Activated naive CD8-positive, alpha-beta T cell treated with anti-CD3 and anti-CD28 coated beads for 36 hours (primary cell): ENCODE measurements at places on chromosomes 1 and 21. TPM values are rescaled to one million over a fixed set of nuclear protein-coding genes. Genes with fewer than 3 reads are reported as not detected.

DNA sequence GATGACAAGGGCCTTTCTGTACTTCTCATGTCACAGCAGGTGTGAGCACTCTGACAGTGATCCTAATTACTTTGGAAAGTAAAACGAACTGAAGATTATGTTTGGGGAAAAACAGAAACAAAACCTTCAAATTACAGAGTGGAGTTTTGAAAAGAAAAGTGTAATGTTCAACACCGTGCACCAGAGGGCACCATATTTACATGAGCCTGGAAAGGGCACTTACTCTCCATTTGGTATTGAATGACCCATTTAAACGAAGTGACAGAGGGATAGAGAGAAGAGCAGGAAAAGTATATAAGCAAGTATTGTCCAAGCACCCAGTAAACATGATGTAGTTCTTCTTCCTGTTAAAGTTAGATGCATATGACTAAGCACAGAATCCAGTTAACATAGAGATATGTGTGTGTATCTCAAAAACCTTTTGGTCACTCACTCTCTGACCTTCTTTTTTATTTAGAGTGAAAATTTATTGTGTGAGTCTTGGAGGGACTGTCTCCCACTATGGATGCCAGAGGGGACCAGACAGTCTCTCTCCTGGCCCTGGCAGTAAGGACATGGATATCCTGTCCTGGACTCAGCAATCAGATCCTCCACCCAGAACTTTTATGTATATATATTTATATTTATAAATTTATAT is 3.8 kb upstream of the RGSL1 start:
- peak; percentile 11 for DNase-seq

- no peak for DNase-seq
These were observed 46.7 kb upstream of the RABGAP1L start for GRCh38 chr1:174112489-174113162.

- no peak for DNase-seq
These were observed 46.7 kb upstream of the DMRTB1 start for GRCh38 chr1:53412285-53413174.

DNA sequence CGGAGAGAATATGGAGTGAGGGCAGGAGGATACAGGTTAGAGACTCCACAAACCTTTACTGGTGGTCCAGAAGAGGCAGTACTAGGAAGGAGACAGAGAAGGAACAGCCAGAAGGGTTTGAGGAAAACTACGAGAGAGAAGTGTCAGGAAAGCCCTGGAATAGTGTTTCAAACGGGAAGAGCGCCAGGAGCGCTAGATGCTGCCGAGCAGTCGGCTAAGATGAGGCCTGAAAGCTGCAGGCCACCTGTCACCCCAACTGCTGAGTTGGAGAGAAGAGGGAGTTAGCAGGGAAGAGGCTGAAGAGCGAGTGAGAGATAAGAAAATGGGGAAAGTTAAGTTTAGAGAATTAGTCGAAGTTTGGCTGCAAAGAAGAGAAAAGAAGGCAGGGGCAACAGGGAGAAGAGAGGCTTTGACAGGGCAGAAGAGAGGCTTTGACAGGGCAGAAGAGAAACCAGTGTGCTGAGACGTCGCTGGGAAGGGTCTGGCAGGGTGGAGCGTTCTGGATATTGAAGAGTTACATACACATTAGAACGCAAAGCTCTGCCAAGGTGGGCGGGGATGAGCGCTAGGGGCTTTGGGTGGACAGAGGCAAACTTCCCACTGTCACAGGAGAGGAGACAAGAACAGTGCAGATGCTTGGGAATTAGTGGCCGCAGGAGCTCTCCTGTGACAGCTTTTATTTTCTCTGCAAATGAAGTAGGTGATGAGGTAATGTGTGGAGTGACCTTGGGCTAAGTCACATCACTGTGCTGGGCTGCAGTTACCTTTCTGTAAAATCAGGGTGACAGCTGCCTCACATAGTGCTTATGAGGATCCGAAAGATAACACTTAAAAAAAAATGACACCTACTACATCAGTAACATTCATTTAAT is 31.2 kb downstream of the PCSK9 start:
- DNase-seq, result no peak

DNA sequence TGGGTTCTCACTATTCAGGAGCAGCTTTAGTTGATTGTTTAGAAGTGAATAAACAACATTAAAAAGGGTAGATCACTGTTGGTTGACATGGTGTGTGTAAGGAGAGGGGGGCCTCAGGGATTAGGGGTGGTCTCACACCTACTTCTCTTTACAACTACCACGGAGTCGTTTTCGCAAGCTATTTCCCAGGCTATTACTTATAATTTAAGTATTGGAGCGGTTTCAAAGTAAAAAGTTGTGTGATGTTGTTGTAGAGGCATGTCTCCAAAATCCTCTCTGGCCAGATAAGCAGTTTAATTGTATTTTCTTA is 1.3 kb downstream of the GPSM2 start:
- no peak for DNase-seq

DNA sequence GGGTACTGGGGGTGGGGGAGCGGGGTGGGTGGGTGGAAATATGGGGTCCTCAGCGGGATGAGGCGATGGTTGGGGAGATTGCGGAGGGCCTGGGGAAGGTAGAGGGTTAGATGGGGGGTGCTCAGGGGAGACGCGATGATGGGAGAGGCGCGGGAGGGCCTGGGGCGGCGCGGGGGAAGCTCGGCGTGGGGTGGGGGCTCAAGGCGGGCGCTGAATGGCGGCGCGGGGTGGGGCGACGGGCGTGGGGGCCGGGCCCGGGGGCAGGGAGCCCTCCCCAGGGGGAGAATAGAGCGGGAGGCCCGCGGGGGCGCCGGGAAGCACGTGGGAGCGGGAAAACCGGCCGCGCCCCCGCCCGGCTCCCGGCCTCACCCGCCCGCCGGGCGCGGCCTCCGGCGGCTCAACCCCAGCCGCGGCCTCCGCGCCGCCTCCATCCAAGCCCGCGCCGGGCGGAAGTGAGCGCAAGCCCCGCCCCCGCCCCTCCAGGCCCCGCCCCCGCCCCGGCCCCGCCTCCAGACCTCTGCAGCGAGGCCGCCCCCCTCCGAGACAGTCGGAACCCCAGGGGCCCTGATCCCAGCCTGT is at the start of gene FAAP20:
Gene FAAP20, minus strand, starts transcription at position 454 of the 579 bp plus-strand sequence. Its CDS starts 23 bp downstream, at position 431.
- DNase-seq, result peak; percentile 75

- no peak for DNase-seq
These were observed 829 bp downstream of the ADAR start for GRCh38 chr1:154607106-154607608.

PBX1 gene
- total RNA-seq, result 0.04 TPM

DNA sequence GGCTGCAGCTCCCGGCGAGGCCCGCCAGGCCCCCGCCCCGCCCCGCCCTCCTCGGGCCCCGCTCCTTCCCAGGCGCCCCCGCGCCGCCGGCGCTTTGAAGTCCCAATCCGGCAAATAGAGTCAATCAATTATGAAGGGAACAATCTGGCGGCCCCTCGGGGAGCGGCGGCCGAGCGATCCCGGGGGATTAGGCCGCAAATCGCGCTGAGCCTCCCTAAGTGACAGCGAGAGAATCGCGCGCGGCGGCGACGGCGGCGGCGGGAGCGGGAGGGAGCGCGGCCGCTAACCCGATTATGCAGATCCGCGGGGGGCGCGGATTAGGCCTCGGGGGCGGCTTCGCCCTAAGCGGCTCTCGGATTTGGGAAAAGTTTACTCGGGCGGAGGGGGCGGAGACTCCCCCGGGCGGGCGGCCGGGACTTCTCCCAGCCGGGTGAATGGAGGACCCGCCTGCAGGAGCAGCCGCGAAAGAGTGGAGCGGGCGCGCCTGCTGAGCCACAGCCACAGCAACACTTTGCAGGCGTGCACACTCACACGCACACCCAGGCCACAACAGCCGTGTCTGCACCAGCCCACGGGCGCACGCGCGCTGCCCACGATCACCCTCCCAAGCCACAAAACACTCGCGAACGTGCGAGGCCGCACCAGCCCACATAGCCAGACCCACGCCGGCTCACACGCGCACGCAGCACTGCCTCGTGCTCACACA is 23.0 kb upstream of the DMBX1 start:
- DNase-seq, result no peak

SLAMF9 gene
- not detected for total RNA-seq
